Eye (tissue), 1 donor: ENCODE measurements at places on chromosomes 1 and 21.

DNA sequence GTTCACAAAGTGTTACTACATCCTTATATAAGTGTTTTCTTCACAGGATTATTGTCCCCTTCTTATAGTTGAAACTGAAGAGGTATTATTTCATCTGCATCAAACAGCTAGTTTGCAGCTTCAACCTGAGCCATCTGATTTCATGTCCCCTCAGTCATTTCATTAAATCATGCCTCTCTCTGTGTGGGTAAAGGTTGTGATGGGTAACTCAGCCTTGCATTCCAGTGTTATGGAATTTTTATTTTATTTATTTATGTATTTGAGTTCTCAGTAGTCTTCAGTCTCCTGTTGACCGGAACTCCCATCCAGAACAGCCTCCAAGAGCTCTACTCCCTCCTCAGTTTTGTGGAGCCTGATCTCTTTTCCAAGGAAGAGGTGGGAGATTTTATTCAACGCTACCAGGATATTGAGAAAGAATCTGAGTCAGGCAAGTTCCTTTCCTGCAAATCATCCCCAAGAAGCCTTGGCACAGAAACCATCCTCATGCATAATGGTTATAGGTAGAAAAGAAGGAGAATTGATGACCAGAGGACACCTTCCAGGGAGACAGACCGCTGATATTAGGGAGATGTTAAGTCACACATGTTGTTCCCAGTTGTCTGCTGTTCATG is 21.8 kb downstream of the CHD1L start:
- no peak for DNase-seq

- no peak for DNase-seq
These were observed 1.7 kb downstream of the PTGFR start for GRCh38 chr1:78492386-78492950.

GRCh38 chr1:111204983-111205713 is 4.7 kb upstream of the DENND2D start:
- no peak for DNase-seq

- DNase-seq: no peak
These were observed 9.4 kb downstream of the ZCCHC17 start for GRCh38 chr1:31306278-31306677.

DNA sequence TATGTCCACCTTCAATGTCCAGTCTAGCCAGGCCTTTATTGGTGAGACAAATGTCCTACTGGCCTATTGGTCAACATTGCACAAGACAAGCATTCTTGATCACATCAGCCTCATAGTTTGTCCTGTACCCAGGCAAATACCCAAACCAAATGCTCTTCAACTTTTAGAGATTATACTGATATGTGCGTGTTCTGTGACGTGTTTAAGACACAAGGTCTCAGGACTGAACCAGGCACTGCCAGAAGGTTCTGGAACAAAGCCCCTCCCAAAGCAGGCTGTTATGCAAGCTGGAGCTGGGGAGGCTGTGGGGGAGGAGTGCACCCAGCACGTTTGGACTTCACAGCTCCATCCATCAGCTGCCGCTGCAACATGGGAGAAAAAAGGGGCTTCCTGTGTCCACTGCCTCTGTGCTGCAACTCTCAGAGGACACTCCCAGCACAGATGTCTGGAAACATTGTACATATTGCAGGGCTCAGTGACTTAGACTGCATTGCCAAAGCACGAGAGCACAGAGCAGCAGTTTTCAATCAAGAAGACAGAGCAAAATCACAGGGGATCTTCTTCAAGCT is 45.9 kb downstream of the NID1 start:
- peak; percentile 69 for DNase-seq

GRCh38 chr1:81484284-81484683 is 316.4 kb upstream of the ADGRL2 start:
- no peak for DNase-seq

GRCh38 chr21:37266515-37267221 is 466 bp downstream of the VPS26C start:
- DNase-seq: peak; percentile 71

GRCh38 chr1:41539418-41539805 is 54.9 kb upstream of the EDN2 start:
- DNase-seq: no peak

DNA sequence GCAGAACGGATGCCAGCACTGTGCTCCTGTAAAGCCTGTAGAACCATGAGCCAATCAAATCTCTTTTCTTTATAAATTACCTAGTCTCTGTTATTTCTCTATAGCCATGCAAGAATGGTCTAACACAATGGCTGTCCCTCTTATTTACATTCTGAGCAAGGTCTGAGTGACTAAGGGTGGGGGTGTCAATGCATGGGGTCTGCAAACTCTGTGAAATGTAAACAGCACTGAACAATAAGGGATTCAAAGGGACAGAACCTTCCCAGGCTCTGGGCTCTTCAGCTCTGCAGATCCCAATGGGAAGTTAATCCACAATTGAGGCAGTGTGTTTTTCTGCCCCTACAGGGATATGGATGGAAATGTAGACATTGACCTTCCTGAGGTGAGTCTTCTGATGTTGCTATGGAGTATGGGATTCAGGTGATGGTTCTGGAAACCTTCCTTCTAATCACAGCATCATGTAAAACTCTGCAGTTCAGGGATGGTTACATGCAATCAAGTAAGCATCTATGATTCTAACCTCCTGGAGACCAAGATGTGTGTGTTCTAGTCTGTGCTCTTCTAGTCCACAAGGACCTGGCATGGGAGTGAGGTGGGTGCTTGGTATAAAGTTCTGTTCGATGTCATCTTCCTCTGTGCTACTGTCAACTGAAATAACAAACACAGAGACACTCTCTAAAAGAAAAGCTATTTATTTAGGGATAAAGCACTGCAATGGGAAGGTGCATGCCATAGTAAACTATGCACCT is 38.6 kb downstream of the CAPN9 start:
- peak; percentile 53 for DNase-seq

GRCh38 chr1:62688687-62689085 is 500 bp upstream of the DOCK7 start:
- DNase-seq: no peak

GRCh38 chr1:231357831-231358354 is 19.8 kb downstream of the SPRTN start:
- DNase-seq: peak; percentile 86

DNA sequence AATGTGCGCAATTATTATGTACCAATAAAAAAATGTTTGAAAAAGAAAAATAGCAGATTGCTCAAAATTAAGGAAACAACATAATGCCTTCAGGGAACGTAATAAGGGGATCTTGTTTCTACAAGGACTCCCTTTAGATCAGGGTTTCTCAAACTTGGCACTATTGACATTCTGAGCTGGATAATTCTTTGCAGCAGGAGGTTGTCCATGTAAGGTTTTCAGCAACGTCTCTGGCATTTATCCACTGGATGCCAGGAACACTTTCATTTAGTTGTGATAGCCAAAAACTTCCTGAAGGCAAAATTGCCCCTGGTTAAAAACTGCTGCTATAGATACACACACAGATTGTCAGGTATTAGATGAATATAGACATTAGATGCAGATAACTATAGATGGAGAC is 666.7 kb upstream of the ADAMTS5 start:
- DNase-seq: no peak

- peak; percentile 69 for DNase-seq
These were observed 1.1 kb downstream of the KRTAP10-12 start for GRCh38 chr21:44697811-44698734.

DNA sequence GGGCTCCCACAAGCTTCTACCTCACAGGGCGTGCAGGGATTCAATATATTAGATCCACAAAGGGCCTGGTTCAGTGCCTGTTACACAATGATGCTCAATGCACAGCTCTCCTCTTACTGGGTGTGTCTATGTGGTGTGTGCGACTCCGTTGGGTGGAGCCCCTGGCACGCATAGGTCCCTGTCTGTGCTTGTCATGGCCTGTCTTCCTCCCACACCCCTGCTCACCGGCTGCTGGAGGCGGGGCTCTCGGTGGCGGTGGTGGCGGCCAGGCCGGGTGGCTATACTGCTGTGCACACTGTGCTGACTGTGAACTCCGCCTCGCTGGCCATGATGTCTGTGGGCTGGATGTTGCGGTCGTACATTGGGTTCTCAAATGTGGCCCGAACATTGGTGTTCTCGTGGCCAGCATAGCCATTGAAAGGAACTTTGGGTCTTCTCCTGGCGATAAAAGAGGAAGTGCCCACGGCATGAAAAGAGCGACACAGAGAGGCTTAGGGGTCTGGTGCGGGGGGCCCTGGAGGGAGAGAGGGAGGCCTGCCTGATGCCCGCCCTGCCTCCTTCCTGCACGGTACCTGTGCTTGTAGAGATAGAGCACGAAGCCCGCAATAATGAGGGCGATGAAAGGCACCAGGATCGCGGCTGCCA is 46.9 kb downstream of the ZSCAN20 start:
- no peak for DNase-seq

- peak; percentile 39 for DNase-seq
These were observed 2.4 kb downstream of the RAP1GAP start for GRCh38 chr1:21666576-21667320.

GRCh38 chr1:221783936-221784335 is 42.0 kb upstream of the DUSP10 start:
- no peak for DNase-seq

DNA sequence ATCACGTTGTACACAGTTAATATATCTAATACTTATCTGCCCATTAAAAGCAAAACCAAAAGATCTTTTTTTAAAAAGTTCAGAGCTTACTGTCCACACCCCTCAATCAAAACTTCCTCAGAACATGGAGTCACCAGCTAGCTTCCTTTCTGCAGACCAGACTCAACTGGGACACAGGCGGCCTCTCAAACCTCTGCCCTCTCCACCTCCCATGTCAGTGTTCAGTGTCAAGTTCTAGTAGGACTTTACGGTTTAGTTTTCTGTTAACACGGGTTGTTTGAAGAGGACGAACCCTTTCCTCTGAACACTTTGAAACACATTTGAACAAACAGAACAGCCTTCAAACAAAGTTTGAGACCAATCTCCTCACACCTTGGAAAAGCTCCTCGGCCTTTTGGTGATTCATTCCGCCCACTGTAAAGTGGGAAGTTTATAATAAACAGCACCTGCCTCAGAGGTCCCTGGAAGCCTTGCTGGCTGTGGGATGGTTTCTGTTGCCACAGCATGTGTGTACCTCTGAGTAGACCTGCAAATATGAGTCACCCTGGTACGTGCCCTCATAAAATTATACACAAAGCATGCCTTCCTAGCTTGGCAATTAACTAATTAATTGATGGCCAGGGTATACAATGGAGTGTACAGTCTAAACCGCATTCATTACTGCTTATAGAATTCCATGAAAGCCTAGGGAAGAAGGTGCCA is 48.4 kb upstream of the SIPA1L2 start:
- no peak for DNase-seq

GRCh38 chr1:193013005-193013404 is 46.2 kb downstream of the UCHL5 start:
- DNase-seq: no peak

DNA sequence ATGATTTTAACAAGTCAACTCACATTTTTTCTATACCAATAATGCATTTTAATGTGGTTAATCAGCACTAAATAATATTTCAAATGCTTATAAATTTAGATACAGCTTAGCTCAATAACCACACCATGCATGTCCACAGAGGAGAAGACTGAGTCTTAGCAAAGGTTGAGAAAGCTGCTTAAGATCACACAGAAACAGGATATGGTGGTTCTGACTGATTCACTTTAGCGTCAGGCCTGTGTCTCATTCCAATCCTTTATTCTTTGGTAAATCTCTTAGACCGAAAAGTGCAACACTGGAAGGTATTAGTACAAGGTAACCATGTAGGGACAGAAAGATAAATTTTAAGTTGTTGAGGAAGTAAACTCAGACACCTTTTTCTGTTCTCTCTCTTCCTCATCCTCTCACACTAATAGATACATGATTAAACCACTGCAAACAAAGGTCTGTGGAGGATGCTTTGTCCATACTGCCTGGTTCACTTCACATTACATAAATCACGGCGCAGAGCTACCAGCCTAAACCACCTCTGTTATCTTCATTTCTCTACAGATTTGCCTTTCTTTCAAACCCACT is 139.0 kb downstream of the DPYD start:
- DNase-seq: no peak

GRCh38 chr1:67053535-67053784 is 488 bp downstream of the SLC35D1 start:
- DNase-seq: no peak

GRCh38 chr1:106876384-106876783 is 180.1 kb upstream of the PRMT6 start:
- no peak for DNase-seq

DNA sequence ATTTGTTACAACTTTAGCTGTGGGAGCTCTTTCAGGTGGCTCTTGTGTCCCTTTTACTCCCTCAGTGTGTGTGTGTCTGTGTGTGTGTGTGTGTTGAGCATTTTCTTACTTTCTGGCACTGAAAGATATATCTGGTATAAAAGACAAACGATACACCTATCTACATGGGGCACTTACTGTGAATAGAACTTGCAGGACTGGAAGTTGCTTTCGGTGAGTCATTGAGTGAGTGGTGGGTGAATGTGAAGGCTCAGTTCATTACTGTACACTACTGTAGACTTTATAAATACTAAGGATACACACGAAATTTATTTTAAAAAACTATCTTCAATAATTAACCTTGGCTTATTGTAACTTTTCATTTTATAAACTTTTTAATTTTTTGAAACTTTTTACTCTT is 38.7 kb downstream of the BTBD8 start:
- no peak for DNase-seq

- DNase-seq: no peak
These were observed 166.8 kb upstream of the CAMK1G start for GRCh38 chr1:209416716-209417115.

GRCh38 chr1:2474933-2475371 is 1.1 kb upstream of the PLCH2 start:
- DNase-seq: peak; percentile 9

GRCh38 chr1:100038660-100039287 is 69.0 kb downstream of the SLC35A3 start:
- peak; percentile 88 for DNase-seq

DNA sequence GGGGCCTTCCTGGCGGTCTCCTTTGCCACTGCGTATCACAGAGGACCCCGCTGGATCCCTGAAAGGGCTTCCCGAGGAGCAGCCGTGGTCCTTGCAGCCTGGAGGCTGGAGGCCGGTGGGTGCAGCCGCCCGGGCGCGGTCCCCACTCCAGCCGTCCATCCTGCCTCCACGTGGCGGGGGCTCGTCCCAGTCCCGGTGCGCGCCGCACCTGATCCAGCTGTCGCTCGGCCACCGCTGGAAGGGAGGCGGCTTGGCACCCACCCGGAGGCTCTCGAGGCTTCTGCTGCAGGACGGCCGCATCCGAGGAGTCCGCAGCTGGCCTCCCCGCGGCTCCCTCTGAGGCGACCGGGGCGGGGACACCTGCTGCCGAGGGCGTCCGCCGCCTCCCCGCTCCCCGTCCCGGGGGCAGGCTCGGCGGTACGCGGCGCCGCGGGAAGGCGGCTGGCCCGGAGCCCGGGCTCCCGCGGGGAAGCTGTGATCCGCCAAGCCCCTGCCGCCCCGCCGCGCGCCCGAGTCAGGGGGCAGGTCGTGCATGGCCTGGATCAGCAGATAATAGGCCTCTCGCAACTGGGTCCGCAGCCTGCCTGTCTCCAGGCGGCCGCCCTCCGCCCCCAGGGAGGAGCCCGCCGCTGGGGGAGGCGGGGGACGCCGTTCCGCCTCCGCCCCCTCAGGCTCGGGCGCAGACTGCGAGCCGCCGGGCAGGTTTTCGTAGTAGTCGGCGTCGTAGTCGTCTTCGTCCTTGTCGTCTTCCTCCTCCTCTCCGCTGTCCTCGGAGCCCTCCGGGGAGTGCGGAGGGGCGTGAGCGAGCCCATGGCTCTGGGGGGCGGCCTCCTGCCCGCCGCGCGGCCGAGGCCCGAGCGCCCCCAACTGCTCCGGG is at the start of gene SYDE2:
Gene SYDE2 (minus strand): TSS at position 554 of the 877 bp plus-strand sequence. CDS start 20 bp downstream, at position 534.
- peak; percentile 90 for DNase-seq

- DNase-seq: peak; percentile 98
These were observed at the start of gene SIPA1L2 for GRCh38 chr1:232630047-232630893. SIPA1L2 (minus strand) TSS chr1:232630133; CDS start chr1:232515339, 114,794 bp downstream.

GRCh38 chr1:110307239-110307974 is 31.8 kb upstream of the RBM15 start:
- no peak for DNase-seq

- no peak for DNase-seq
These were observed 23.6 kb downstream of the DYRK3 start for GRCh38 chr1:206658981-206659273.
